ENCODE measurements at places on chromosomes 4 and X.
A peak's percentile ranks its signal among the peaks of the same experiment; 100 is the strongest.

DNA sequence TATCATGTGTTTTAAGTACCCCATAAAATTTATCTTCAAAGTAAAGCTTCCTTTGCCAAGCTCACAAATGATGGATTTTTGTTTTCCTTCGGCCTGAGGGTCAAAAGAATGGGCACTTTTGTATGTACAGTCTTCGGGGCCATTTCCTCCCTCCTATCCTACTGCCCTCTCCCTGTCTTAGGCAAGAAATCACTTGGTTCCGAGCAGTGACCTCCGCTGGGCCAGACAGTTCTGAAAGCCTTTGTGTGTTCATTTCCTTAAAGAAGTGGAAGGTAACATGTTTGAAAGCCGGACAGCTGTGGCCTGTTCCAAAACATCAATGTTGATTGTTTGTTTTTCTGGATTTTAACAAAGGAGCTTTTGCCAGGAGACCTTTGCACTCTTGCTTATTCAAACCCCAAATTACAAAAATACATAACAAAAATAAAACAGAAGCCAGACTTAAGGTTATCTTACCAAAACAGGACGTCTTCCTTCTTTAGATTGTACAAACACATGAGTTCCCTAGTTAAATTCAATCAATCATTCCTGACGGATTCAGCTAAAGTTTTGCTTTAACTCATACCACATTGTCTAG is 110.6 kb upstream of the LIMCH1 start:
- DNase-seq = no peak

GRCh38 chr4:16682975-16683374 is 215.5 kb downstream of the LDB2 start:
- DNase-seq = no peak

DNA sequence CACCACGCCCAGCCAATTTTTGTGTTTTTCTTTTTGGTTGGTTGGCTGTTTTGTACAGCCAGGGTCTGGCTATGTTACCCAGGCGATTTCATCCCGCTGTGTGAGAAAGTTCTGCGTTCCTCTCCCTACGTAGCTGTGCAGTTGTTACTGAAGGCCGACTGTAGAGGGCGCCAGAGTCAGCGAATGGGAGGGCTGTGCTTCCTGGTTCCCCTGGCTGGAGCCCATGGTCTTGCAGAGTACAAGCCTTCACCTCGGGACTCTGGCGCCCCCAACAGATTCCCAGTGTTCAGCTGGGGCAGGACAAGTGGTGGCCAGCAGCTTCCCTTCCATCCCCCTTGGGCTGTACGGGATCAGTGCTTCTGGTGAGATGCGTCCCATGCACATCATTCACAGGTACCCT is 5.6 kb upstream of the CT45A1 start:
- DNase-seq = no peak

DNA sequence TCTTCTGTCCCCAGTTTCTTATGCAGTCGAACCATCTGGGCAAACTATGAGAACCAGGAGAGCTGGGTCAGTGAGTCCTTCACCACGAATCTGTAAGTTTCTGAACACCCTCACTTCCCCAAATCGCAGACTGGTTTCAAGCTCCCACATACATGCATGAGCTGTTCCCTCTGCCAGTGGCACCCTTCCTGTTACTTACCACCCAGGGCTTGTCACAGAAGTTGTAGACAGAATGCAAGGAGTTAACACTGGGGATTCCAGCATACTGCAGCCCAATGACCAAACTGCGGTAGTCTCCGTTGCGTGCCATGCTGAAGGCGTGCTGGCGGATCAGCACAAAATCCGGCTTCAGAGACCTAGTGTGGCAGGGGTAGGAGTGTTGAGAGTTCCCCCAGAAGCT is 14.6 kb downstream of the SYN1 start:
- DNase-seq = no peak

GRCh38 chr4:475962-476361 is 23.0 kb downstream of the ZNF721 start:
- no peak for DNase-seq

GRCh38 chr4:154485127-154485773 is 6.3 kb downstream of the DCHS2 start:
- DNase-seq = no peak

GRCh38 chr4:154838155-154838554 is 57.1 kb downstream of the RBM46 start:
- DNase-seq = no peak

DNA sequence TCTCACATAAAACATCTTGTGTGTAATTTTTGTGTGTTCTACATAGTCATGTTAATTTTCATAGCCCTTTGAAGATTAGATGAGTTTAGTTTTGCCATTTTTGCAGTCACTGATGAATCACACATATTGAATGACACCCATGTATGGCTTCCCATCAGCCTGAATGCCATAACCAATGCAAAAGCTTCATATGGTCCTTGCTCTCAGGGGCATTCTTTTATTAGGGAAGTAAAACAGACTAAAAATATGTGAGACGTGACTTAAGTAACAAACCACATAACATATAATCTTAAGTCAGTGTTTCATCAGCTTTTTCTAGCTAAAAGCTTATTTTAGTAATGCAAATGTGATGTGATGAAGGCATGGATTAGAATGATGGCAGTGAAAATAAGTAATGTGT is 8.2 kb downstream of the SLC25A4 start:
- DNase-seq = no peak

DNA sequence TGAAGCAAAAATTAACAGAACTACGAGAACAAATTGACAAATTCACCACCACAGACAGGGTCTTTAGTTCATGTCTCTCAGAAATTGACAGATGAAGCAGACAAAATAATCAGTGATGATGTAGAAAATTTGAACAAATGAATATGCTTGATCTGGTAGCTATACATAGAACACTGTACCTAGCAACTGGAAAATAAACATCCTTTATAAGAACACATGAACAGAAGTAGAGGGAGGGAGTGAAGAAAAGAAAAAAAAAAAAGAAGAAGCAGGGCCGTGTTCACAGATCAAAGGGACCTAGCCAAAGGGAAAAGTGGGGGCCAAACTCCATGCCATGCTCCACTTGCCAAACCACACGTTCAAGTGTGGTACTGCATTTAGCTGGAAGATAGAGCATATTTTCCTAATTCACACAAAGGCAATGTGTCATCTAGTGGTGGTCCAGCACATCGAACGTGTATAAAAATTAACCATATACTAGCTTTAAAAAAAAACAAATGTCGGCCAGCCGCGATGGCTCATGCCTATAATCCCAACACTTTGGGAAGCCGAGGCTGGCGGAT is 5.6 kb upstream of the THOC2 start:
- DNase-seq = no peak

DNA sequence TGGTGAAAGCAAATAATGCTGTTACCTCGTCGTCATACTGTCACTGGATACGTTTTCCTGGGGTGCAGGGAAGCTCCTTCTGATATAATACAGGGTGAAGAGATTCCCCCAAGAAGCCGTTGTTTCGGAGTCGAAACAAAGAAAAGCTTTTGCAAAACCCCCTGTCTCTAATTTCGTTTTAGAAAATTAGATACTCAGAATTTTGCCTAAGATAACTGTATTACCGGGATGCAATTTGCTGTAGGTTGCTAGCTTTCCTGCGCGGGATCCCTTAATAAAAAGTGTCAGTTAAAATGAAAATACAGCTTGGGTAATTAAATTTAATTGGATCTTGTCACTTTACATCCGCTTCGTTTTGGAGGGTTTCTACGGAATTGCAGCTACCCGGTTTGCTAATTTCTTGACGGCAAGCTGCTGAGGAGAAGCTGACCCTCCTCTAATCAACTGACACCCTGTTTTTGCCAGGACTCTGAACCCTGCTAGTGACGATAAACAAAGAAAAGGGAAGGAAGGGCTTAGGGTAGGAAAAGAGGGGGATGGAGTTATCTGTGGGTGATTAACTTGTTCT is 174.6 kb downstream of the SHOX start:
- no peak for DNase-seq

GRCh38 chr4:7414736-7415510 is 19.8 kb downstream of the PSAPL1 start:
- no peak for DNase-seq

DNA sequence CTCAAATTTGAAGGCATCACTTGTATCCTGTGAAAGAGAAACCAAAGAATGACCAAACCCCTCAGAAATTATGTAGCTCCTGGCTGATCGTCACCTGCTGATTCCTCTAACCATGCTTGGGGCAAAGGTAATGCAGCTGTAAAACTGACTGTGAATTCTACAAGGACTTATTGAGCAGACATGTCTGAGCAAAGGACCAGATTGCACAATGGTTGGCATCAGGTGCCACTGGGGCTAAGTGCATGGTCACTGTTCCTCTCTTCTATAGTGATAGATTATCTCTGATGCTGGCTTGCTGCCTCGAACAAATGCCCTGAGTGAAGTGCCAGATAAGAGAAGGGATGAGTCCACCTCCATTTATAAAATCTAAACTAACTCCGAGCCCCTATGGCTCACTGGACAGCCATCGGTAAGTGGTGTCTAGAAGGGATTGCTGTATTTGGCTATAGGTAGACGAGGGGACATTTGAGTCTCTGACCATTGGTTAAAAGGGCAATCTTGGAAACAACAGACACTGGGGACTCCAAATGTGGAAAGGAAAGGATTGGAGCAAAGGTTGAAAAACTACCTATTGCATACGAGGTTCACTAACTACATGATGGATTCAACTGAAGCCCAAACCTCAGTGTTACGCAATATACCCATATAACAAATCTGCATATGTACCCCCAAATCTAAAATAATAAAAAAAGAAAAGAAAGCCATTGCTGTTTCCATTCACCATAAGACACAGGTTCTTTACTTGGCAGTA is 110.7 kb upstream of the IGSF1 start:
- no peak for DNase-seq

DNA sequence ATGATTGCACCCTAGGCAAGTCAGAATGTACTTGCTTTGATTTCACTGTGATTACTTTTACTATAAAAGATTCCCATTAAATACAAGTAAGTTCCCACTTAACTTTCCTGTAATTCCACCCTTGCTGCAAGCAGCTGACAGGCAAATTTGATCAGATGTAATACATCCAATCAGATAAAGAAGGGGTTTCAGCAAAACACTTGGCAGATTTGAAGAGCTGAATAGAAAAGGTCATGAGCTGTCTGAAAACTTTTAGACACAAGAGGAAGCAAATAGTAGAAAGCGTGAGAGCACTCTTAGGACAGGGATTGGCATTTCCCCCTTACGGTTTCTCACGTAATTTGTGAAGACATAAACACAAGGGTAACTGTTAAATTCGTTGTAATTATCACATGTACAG is 22.8 kb downstream of the HSD17B13 start:
- no peak for DNase-seq

DNA sequence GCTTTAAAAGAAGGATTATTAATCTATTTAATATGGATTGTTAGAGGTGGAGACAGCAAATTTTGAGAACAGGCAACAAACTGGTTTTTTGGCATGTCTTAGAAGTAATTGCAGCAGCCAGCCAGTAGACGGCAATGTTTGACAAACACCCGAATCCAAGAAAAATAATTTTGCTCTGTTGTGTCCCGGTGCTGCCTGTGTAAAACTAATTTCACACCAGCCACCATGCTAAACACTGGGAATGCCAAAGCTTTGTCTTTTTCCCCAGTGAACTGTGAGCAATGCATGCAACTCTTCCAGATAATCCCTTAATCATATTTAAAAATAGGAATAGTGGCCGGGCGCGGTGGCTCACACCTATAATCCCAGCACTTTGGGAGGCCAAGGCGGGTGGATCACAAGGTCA is 25.9 kb downstream of the SMIM31 start:
- peak; percentile 14 for DNase-seq

- no peak for DNase-seq
Measured at GRCh38 chrX:81390237-81390636, 188.3 kb downstream of the SH3BGRL start.

DNA sequence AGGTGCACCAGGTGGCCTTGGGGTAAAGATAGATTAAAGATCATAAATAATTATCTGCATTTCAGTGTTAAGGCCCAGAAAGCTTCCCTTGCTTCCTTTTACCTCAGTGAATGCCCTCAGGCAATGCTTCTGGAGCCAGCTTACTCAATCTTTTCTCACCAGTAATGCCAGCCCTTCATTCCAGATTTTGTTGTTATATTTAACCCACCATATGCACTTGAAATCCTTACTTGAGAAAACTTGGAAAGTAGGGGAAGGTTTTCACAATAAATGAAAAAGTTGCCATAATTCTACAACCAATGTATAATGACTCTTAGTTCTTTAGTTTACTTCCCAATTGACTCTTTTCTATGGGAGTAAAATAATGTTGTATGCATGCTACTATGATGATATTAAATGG is 17.1 kb upstream of the PBDC1 start:
- DNase-seq = no peak

GRCh38 chrX:130637591-130637990 is 235.8 kb downstream of the RBMX2 start:
- no peak for DNase-seq

DNA sequence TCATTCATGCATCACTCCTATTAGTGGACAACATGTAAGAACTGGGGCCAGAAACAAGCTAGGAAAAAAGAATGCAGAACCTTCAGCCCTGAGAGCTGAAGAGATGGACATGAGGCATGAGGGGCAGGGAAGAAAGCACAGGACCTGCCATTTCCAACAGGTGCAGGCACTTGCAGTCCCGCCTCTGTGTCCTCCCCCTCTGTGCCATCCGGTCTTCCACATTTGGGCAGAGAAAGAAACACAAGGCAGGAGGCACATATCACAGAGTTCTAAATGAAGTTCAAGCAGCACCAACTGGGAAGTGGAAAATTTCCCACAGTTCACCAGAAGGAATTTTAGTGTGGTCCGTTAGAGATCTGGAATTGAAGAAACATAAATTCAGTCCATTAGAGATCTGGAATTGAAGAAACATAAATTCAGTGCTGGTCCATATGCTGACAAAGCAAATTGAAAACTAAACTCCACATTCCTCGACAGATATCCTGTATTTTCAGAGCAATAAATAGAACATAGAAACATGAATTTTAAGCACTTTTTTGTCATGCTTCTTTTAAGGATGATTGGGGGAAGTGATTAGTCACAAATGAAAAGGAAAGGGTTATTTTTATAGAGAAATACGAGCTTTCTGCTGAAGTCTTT is 57.2 kb upstream of the DAPP1 start:
- no peak for DNase-seq

DNA sequence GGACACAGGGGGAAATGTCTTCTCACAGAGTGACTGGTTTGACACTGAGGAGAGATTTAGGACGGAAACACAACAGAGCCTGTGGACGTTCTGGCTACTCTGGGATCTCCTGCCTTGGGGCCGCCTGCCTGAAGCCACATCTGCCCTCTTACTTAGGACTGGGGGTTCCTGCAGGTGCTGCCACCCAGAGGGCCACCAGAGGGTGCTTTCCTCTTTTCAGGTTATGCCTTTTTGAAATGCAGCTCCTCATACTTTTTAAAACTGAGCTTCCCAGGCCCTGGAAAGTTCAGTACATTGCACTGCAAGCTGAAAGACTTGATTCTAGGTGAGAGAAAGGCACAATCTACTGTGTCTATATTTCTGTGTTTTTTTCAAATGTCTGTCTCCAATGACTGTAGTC is 92.2 kb upstream of the PGRMC2 start:
- DNase-seq = no peak

Measured in NCI-H1417 treated with DMSO at 0.1 percent for 48 hours (cell line).